ENCODE measurements at places on chromosomes 13 and 19.
A peak's percentile ranks its signal among the peaks of the same experiment; 100 is the strongest.

- DNase-seq = no peak
Observed at GRCh38 chr19:13408889-13409518, 97.3 kb downstream of the CACNA1A start.

- DNase-seq = no peak
Observed at GRCh38 chr13:53343361-53343744, 314.7 kb downstream of the OLFM4 start.

DNA sequence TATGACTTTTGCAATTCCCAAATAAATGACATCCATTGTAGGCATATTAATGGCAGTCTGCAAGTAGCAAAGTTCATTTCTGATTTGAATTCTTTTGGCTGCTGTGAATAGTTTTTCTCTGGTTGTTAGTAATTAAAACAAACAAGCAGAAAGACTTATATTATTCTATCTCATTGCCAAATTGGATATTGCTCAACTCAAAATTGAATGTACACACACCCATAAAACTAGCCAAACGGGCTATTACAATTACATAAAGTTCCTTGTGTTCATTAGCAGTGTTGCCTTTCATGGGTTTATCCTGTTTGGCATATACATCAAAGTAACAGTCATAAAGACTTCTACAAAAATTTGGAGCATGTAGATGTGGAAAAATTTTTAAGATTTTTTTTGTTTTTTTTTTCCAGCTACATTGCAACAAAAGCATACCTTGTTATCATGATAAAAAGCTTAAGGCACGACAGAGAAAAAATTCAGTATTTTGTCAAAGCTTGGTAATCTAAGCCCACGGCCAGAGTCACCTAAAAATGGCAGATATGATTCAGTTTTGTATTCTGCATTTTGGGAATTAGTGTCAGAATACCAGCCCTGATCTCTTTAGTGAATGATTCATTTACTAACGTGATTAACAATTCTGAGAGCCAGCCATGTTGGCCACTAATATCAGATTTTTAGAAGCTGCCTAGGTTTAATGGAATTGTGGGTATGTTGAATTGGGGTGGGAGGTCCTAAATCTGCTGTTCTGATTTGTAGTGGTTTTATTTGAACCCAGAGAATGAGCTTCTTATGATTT lies 108.4 kb downstream of the KLF5 start:
- no peak for DNase-seq

GRCh38 chr19:47518139-47518538 lies 3.3 kb upstream of the NAPA start:
- peak; percentile 65 for DNase-seq

DNA sequence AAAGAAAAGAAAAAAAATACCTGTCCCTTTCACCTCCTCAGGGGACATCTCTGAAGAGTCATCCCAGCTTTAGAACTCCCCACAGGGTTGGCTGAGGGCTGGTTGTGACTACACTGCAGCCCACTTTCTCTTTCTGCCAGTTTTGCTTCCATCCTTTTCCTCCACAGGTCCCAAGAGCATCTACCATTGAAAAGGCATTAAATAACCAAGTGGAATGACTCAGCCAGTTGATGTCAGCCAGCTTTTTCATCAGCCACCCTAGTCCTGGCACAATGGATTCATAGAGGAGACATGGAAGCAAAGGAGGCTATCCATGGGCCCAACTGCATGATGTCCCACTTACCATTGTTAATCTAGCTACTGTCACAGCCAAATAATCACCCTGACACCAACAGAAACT lies 9.2 kb upstream of the RCBTB1 start:
- no peak for DNase-seq

GRCh38 chr13:22018076-22018835 lies 347.4 kb downstream of the FGF9 start:
- DNase-seq = no peak

DNA sequence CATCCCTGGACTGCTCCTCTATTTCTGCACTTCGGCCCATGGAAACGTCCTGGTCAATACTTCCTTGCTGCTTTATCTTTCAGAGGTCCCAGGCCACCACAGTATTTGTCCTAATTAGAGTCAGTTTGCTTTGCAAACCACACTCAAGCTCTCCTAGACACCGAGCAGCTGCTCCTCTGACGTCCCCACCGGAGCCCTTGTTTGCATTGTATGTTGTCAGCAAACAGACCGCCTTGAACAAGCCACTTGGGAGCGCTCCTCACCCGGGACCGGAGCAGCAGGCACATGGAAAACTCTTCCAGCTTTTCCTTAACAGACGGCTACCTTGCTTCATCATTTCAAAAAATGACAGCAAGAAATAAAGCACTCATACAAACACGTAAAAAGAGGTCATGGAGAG lies 51.5 kb upstream of the GTF3A start:
- DNase-seq = no peak

DNA sequence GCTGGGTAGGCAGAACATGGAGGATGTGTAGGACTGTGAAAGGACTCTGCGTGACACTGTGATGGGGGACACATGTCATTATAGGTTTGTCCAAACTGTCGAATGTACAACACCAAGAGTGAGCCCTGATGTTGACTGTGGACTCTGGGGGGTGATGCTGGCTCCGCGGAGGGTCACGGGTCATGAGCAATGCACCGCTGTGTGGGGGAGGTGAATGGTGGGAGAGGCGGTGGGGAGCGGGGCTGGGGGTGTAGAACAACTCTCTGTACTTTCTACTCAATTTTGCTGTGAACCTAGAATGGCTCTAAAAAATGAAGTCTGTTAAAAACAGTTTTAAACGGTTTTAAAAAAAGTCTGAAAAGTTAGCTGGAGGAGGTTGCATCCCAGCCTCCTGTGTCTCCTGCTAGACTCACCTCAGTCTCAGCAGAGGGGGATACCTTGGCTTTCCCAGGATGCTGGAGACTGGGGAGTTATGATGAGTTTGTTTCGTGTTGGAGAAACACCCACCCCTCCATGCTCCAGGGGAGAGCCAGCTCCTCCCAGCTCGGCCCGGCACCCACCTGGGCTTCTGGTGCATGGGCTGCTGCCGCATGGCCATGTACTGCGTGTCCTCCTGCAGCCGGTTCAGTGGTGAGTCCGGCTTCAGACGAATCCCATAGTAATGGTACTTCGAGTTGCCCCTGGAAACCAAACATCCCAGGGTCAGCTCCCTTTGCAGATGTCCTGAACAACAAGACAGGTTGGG lies 34.7 kb upstream of the RANBP3 start:
- DNase-seq = no peak

- DNase-seq = no peak
Observed at GRCh38 chr13:112073245-112074138, 6.5 kb downstream of the SOX1 start.

DNA sequence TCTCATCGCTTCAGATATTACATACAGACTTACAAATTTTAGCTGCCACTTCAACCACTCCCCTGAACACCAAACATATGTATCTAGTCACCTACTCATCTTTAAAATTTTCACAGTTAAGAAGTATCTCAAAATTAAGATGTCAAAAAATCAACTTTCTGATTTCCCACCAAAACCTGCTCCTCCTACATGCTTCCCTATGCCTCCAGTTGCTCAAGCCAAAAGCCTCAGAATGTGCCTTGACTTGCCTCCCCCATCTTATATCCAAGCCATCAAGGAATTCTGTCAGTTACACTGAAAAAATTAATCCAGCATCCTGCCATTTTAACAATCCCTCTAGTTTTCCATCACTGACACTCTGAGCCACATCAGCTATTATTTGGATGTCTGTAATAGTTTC lies 85.0 kb downstream of the SPRY2 start:
- no peak for DNase-seq

- no peak for DNase-seq
Observed at GRCh38 chr19:4103080-4103433, 20.9 kb downstream of the MAP2K2 start.

DNA sequence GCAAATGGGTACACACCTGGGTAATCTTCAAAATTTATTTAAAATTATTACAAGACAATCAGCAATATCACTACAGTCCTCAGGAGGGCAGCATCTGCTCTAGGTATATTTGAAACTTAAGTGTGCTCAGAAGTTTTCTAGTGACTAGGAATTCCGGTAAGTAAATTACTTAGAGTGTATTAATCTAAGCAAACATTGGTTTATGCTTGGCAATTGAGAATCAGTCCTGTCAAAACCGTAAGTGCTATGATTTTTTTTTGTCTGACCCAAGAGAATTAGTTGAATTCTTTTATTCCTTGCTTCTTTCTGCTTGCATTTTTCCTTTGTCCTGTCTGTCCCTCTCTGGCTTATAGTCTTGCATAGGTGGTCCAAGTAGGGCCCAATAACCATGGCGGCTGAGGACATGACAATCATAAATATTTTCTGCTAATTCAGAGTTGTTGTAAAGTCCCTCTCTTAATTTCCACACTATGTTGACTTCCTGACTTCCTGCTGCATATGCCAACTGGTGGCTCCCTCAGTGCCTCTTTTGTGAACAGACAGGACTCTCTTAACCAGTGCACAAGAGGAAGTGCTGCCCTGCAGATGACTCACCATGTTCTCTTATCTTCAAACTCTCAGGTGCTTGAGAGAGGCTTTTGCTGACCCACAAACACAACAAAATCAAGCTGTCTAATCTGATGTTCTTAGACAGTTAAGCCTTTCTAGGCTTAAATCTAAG lies 82.2 kb downstream of the SLAIN1 start:
- DNase-seq = peak; percentile 42

- DNase-seq = no peak
Observed at GRCh38 chr19:10289836-10290356, at the start of gene ICAM5. TSS of gene ICAM5 (plus strand) at chr19:10289952. CDS start at chr19:10290044, 92 bp downstream.

- no peak for DNase-seq
Observed at GRCh38 chr19:6738787-6739389, 592 bp upstream of the TRIP10 start.

DNA sequence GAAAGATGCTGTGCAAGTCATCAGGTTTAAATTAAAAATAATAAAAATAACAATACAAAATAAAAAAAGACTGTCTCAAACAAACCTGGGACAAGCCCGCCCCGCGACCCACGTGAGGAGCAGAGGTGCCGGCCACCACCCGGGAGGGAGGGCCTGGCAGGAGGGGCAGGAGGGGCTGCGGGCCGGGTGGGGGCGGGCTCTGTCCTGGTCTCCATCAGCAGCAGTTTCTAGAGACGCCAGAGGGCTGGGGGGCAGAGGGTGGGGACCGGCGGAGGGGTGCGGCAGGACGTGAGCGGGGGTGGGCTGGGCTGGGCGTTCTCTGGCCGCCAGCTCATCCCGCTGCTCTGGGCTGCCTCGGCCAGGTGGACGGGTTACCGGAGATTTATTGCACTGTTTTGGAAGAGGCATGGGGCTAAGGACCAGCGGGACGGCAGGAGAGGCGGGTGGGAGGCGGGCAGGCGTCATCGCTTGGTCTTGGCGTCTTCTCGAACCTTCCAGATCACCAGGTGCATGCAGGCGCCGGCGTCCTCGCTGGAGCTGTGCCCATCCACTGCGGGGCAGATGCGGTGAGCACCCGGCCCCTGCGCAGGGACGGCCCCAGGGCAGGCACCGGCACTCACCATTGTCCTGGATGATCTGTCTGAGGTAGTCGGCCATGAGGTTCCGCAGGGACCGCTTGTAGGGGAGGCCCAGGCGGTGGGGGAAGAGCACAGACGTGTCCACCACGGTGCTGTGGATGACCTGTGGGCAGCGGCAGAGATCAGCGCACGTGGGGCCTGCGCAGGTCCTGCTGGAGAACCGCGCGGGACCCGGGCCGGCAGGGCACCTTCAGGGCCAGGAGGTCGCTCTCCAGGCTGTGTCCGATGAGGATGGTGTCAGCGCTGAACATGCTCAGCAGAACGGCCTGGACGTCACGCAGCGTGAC lies 3.8 kb upstream of the ATP8B3 start:
- DNase-seq = no peak

GRCh38 chr19:14748601-14749000 lies 29.8 kb downstream of the ADGRE2 start:
- no peak for DNase-seq

- no peak for DNase-seq
Observed at GRCh38 chr13:99043831-99044231, 66.0 kb upstream of the DOCK9 start.

- no peak for DNase-seq
Observed at GRCh38 chr19:1177322-1178114, 3.5 kb upstream of the SBNO2 start.

DNA sequence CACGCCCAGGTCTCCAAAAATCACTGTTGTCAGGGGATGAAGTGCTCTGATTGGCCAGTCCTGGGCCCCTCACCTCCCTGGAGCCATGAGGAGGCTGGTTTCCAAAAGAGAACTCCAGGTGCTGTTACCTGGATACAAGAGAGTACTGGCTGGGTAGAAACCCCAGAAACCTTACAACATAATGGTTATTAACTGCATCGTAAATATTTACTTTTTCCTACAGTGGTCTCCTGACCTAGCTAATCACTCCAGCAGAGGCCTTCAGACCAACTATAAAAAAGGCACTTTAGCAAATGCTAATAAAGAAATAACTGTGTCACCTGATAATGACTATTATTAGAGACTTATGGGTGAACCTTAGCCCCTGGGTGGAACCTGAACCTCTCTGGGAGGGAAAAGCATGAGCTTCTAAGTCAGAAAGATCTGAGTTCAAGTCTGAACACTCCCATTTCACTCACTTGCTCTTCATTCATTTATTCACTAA lies 1.5 kb upstream of the IGSF23 start:
- no peak for DNase-seq

- no peak for DNase-seq
Observed at GRCh38 chr19:8034178-8034525, 18.4 kb upstream of the CCL25 start.

GRCh38 chr13:67150608-67151007 lies 79.5 kb downstream of the PCDH9 start:
- no peak for DNase-seq

DNA sequence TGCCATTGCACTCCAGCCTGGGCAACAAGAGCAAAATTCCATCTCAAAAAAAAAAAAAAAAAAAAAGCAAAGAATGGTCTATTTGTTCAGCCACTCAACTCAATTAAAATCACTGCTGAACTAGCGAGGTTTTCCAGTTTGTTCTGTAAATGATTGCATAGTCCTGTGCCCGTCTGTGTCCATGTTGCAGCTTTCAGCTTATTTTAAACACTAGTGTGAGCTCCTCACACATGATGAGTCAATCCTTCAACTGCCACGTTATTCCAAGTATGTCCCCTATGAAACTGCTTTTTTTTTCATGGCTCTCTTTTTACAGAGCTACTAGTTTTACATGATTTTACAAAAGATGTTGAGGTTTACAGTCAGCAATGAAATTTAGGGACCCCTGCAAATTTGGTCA lies 12.2 kb downstream of the SUGP2 start:
- no peak for DNase-seq

DNA sequence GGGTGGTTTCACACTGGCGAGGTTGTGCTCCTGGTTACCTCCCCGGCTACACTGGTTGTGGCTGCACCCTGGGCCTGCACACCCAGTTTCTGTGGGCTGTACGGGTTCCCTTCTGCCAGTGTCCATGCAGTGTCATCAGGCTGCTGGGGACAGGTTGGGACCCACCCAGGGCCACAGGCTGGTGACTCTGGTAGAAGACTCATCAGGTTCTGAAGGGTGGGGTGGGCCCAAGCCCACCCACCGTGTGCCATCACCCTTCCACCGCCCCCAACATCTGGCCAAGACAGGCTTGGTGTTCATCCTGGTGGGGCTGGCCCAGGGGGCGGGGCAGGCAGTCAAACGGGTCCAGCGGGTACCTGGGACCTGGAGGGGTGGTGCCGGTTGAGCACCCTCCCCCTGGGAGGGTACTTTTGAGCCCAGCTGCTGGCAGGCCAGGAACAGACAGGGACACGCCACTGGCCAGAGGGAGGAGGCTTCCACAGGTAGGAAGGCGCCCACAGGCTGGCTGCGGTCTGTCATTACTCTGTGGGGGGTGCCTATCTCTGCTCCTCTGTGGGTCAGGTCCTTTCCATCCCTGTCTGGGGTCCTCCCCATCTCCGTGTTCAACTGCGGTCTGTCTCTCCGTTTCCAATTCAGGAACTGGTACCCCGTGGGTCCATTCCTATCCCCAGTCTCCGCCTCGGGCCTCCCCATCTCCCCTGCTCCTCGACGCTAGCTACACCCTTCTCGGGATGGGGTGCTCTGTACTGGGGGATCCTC lies at the start of gene RNF225:
RNF225 (plus strand) TSS at position 437 of the 759 bp plus-strand sequence. CDS start 434 bp downstream, outside the sequence.
- DNase-seq = no peak

All from CD4-positive, alpha-beta T cell treated with Interleukin-21 for 1 hour (primary cell).